ENCODE measurements at places on chromosomes 11 and 22.

DNA sequence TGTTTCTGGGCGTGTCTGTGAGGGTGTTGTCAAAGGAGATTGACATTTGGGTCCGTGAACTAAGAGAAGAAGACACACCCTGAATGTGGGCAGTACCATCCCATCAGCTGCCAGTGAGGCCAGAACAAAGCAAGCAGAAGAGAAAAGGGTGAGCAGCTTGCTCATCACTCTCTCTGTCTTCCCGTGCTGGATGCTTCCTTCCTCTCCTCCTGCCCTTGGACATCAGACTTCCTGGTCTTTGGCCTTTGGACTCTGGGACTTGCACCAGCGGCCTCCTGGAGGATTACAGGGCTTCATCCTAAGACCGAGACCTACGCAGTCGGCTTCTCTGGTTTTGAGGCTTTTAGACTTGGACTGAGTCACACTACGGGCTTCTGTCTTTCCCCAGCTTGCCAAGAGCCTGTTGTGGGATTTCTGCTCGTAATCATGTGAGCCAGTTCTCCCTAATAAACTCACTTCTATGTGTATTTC lies 18.8 kb downstream of the APOL2 start:
- H3K27ac ChIP-seq, result no peak overlapping the region
- H3K4me1 ChIP-seq, result peaks cover 23% of the 10 kb centered on the region
- no peak for DNase-seq
- no peak overlapping the region for H3K4me3 ChIP-seq
- H3K36me3 ChIP-seq, result no peaks in the 10 kb centered on the region

DNA sequence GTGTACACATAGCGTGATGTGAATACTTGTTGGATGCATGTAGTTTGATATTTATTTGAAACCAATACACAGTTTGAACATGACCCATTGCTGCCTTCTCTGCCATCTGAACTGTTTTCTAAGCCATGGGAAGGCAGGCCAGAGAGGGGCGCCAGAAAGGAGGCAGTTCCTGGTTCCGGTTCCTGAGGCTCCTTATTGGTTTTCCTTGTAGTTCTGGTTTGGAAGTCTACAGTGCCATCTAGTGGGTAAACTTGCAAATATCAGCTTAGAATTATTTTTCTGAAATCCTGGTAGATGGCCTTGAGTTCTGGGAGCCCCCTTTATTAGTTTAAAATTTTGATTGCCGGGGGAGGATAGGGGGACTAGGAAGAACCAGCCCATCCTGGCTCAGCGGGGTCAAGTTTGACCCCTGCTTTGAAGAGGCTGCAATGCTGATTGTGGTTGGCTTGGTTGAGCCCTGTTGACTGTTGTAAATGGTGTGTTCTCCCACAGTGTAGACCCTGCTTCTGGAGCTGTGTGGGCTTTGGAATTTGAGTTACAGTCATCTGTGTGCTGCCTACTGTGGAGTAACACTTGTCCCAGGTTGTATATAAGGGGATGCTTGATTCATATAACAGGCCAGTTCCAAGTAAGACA lies 48.4 kb downstream of the GRAMD1B start:
- peak; percentile 57 for DNase-seq
- H3K27ac ChIP-seq, result peak overlapping the region; percentile 86
- peak overlapping the region; percentile 66 for H3K4me3 ChIP-seq
- H3K27me3 ChIP-seq, result no peaks in the 10 kb centered on the region
- peaks cover 13% of the 10 kb centered on the region for H3K36me3 ChIP-seq

- H3K27me3 ChIP-seq, result peaks cover 8% of the 10 kb centered on the region
- H3K4me3 ChIP-seq, result no peak overlapping the region
- peaks cover 15% of the 10 kb centered on the region for H3K36me3 ChIP-seq
- H3K4me1 ChIP-seq, result peaks cover 40% of the 10 kb centered on the region
- H3K27ac ChIP-seq, result no peak overlapping the region
- no peak for DNase-seq
These were observed 63.4 kb downstream of the GALNT18 start for GRCh38 chr11:11558396-11558795.

DNA sequence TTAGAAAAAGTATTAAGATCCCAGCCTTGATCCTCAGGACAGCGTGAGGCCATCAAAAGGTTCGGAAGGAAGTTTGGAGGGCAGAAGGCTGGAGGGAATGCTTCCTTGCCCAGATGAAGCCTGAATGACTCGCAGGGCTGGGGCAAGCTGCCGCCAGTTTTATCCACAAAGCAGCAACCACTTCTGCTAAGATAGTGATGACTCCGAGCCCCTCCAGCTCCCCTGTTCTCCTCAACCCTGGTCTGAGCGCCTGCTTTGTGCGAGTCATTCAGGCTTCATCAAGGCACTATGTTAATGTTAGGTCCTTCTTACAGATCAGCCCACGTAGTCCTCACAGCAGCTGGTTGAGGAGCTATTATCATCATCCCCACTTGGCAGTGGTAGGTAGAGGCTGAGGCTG lies 158.8 kb downstream of the COMMD9 start:
- H3K27me3 ChIP-seq, result peaks cover 12% of the 10 kb centered on the region
- H3K4me1 ChIP-seq, result peaks cover 28% of the 10 kb centered on the region
- no peak overlapping the region for H3K27ac ChIP-seq
- H3K4me3 ChIP-seq, result no peak overlapping the region
- peaks cover 16% of the 10 kb centered on the region for H3K36me3 ChIP-seq

All from endothelial cell (in vitro differentiated cells).